ENCODE measurements at places on chromosomes 5 and 9.

- no peak for DNase-seq
Observed at GRCh38 chr9:121399126-121399882, 29.3 kb upstream of the STOM start.

GRCh38 chr9:111691672-111692329 is 30.4 kb downstream of the GNG10 start:
- DNase-seq = no peak

- DNase-seq = no peak
Observed at GRCh38 chr5:32331217-32331934, 18.6 kb upstream of the MTMR12 start.

DNA sequence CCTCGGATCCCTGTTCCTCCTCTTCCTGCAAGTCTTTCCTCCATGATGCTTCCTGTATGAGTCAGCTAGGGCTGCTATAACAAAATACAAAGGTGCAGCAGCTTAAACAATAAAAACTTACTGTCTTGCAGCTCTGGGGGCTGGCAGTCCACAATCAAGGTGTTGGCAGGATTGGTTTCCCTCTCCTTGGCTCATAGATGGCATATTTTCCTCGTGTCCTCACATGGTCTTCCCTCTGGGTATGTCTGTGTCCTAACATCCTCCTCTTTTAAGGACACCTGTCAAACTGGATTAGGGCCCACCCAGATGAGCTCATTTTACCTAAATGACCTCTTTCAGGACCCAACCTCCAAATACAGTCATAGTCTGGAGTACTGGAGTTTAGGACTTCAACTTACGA is 117.5 kb downstream of the MED10 start:
- DNase-seq = no peak

GRCh38 chr5:149791881-149792280 is 61.8 kb downstream of the PPARGC1B start:
- DNase-seq = no peak

DNA sequence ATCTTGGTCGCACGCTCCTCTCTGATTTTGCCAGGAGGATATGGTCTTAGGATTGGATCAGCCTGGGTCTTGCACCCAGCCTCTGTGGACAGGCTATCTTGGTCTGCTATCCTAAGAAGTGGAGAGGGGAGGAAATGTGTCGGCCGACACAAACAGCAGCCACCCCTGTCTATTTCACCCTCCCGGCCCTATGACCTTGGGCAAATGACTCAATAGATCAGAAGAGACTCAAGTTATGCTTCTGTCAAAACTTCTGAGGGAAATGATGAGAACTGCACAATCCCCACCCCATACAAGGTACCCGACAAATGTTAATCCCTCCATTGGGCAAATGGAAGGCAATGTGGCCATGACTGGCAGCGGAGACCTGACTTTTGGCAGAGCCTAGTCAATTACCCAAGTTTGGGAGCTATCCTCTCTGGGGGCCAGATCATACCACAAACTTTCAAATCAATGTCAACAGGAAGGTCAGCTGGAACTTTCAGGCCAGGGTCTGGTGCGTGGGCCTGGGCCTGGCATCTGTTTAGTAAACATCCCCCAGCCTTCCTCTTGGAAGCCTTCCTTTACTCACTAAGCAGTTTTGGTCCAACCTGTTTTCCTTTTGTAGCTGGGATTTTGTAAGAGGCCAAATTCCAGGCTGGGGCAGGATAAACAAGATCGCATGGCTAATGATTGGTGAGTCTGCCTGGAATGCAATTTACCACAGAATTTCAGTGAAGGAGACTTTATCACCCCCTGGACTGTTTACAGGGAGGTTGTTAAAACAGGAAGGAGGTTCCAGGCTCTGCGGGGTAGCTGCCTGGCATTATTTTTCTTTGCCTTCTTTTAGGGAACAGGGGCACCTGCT is 64.2 kb upstream of the CPEB4 start:
- DNase-seq = no peak

DNA sequence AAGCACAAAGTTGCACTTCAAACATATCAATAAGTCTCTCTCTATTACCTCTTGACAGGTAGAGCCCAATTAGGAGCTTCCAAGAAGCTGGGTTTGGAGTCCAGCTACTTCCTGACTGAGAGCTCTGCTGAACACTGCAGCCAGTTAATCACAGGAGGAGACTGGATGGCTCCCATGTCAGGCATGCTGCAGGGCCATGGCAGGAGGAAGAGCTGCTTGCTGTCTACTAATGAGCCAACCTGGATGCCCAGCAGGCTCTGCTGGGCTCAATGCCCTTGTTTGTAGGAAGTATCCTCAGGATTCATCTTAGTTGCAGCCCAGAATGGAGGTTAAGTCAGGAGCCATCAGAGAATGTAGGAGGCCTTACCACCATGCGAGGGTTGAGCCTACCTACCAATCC is 91.9 kb downstream of the TMEM215 start:
- DNase-seq = no peak

- no peak for DNase-seq
Observed at GRCh38 chr5:13780081-13780480, 164.4 kb downstream of the DNAH5 start.

- no peak for DNase-seq
Observed at GRCh38 chr5:73299665-73300336, 126.8 kb downstream of the TMEM174 start.

GRCh38 chr5:150284311-150284710 is 5.3 kb downstream of the CAMK2A start:
- no peak for DNase-seq

DNA sequence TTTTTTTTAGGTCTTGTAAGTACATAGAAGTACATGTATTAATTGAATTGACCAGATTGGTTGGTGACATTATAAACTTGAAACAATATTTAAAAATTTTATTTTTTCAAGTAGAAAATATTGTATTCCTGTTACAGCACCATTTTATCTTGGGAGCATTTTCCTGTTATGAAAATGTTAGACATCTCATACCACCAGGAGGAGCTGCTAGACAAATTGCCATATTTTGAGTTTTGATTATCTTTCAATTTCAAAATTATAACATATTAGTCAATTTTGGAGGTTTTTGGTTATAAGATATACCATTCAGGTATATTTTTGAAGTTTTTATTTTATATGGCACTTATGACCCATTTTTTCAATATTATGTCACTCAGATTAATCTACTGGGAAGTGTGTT is 84.4 kb downstream of the CNTLN start:
- no peak for DNase-seq

DNA sequence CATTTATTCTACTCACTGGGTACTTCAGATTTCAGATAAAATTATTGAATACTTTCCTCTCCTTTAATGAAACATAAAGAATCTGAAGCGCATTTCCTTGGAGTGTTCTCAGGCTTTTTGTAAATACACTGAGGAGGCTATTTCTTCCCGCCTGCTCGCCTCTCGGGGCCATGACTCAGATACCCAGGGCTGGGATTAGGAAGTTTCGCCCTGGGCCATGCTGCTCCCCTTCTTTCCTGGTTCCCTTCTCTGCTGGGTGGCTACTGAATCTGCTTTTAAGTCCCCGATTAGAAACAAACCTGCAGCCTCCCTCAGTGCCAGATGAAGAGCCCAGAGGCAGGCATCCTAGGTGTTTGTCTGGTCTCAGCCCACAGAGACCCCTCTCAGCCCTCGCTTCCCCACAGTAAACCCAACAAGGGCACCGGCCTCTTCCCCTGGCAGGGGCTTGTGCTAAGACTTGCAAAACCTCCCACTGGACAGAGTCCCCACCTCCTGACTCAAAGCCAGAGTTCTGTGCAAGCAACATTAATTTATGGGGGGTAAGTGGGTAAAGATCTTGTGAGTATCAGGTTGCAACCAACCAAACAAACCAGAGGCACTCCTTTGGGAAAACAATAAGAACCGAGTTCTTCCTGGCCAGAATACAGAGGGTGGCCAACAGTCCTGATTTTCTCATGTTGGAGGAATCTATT is 30.7 kb upstream of the IRX1 start:
- DNase-seq = no peak

DNA sequence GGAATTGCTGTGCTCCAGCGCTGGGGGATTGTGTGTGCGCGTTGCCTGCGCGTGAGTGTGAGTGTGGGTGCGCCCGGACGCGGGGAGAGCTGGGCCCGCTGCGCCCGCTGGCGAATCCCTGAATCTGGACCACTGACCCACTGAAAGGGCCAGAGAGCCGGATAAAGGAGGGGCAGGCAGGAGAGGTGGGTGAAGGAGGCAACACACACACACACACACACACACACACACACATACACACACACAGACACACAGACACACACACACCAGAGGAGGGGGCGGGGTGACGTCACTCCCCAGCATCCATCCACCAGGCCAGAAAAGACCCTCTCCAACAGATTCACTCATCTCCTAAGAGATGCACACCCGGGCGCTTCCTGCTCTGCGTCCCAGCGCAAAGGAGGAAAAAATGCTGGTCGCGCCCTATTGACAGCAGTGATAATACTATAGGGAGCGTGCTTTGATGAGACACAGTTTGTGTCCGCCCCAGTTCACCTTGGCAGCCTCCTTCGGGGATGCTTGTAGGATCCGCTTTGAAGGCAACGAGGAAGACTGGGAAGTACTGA is 1059.1 kb upstream of the DMAC1 start:
- no peak for DNase-seq

DNA sequence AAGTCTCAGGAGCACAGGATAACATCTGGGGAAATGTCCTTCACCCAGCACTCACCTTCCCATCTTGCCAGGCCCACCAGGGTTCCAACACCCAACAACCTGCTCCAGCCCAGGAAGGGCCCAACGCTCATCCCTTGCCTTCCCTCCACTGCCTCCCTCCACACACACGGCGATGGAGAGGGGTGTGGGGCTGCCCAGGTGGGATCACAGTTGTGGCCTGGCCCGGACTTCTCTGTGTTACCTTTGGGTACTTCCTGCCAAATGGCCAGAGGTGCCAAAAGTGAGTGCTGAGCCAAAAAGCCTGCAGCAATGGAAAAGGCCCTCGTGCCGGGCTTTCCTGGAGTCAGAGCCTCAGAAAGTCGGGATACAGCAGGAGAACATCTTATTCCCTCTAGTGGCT is 15.6 kb upstream of the TDRD7 start:
- no peak for DNase-seq

DNA sequence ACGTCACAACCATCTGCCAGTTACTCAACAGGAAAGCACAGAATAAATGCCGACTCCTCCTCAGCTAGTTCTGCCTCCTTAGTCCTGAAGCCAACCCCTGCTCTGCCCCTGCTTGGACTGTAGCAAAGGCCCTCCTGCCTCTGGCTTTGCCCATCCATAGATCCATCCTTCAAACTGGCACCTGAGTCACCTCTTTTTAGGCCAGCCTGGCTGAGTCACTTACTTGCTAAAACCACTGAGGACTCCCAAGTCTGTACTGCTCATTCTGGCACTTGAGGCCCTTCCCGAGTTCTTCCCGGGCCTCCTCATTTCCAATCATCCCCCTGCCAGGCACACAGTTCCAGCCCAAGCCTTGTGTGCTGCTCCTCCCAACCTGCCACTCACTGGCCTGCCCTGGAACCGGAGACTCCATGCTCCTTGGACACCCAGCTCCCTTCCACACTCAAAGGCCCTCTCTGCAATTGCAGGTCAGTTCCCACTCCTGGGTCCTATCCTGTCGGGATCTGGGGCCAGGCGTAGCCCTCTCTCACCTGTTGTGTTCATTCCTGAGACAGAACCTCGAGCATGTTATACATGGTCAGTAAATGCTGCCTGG is 220.1 kb downstream of the DAB2IP start:
- DNase-seq = no peak

GRCh38 chr9:9045072-9045471 is 1245.5 kb upstream of the DMAC1 start:
- DNase-seq = no peak

GRCh38 chr5:39411061-39411460 is 13.7 kb downstream of the DAB2 start:
- DNase-seq = no peak

DNA sequence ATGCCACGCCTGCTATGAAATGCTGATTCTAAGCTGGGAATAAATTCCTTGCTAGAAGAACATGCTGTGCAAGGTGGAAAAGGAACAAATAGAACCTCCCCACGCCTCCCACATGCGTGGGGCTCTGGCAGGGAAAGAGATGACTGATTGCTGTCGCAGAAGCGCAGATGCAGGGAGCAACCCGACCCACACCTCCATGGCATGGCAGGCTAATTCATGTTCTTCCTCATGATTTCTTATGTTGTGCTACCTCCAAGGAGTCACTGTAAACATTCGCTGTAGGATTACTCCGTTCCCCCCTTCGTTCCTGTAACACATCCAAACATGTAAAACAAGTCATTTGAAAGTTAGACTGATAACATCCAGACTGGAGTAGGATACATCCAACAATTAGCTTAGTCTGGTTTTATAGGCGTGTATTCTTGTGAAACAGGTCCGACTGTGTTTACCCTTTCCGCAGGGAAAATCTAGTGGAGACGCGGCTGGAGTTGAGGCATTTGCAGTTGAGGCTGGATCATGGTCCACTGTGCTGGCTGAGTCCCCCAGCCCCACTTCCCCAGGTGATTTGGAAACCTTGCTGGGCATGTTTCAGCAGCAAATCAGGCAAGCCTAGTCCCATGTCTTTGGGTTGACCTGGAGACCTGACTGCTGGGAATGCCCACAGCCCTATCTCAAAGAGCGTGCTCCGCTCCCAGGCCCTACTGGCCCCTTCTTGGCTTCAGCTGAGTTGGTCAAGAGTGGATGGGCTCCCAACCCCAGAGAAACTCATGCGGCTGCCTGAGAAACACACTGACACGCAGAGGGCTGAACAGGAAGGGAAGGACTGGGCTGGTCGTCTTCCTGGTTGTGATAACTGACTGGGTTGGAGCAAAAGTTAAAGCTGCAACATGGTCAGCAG is 24.8 kb upstream of the ANKRD33B start:
- no peak for DNase-seq

- no peak for DNase-seq
Observed at GRCh38 chr9:34446468-34446891, 11.9 kb downstream of the FAM219A start.

- no peak for DNase-seq
Observed at GRCh38 chr5:115542086-115542485, 2.5 kb downstream of the FEM1C start.

DNA sequence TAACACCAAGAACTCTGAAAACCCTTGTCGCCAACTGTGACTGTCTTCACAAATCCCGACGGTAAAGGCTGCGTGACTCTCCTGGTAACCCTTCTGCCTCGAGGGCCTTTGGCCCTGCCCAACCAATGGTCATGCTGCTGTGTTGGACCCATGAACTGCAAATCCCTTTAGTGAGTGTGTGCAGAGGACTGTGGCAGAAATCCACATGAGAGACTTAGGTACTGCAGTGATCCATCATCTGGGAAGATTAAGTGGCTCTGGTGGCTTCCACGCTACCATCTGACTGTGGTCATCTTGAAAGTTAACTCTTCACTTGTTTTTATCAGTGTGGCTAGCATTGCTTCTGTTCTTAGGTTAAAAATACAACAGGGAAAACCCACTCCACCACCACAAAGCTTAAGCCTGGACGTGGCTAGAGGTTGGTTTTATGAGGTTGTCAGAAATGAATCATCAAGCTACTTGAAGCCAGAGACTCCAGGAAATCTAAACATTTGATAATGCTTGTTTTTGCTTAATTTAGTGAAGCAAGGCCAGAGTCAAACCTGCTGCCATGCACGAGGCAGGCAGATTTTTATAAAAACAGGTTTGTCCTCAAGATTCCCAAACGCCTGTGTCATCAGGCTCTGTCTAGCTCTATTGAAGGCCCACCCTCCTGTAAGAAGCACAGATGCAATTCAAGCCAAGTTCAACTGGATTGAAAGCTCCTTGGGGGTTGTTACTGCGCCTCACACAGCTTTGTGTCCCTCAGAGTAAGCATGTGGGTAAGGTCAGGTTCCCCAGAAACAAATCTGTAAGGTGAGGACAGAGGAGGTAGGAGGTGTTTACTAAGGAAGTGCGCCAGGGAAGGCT is 52.7 kb upstream of the ERCC6L2 start:
- no peak for DNase-seq
